ENCODE measurements at places on chromosomes 6 and 20.

DNA sequence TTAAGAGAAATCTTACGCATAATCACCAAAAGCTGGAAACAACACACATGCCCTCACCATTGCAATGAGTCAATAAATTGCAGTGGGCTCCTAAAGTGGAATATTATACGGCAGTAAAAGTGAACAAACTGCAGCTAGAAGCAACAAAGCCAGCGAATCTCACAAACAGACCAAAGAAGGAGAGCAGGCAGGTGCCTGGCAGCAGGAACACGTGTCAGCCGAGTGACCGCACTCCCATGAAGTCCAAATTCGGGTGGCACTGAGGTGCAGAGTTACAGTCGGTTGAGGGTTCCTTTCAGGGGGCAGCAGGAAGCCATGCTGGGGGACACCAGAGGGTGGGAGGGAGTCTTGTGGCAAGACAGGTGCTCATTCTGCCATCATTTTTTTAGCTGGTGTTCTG is 313.1 kb downstream of the TAF4 start:
- peaks cover 3% of the 10 kb centered on the region for H3K27me3 ChIP-seq
- no peak overlapping the region for H3K4me3 ChIP-seq
- DNase-seq, result no peak

DNA sequence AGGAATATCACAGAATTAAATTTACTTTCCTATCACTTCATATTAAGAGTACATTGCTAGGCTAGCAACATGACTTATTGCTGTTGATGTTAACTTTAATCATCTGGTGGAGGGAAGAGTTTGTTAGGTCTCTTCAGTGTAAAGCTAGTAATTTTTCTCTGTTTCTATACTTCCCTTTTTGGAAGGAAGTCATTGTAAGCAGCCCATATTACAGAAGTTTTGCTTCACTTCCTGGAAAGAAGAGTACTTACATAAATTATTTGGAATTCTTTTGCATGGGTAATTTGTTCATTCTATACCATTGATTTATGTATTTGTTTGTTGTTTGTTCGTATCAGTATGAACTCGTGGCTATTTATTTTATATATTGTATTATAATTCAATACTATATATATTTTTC is 405.2 kb downstream of the RFPL4B start:
- H3K27me3 ChIP-seq, result no peaks in the 10 kb centered on the region
- H3K27ac ChIP-seq, result no peak overlapping the region
- H3K4me1 ChIP-seq, result no peaks in the 10 kb centered on the region
- no peak for DNase-seq
- no peaks in the 10 kb centered on the region for H3K36me3 ChIP-seq

DNA sequence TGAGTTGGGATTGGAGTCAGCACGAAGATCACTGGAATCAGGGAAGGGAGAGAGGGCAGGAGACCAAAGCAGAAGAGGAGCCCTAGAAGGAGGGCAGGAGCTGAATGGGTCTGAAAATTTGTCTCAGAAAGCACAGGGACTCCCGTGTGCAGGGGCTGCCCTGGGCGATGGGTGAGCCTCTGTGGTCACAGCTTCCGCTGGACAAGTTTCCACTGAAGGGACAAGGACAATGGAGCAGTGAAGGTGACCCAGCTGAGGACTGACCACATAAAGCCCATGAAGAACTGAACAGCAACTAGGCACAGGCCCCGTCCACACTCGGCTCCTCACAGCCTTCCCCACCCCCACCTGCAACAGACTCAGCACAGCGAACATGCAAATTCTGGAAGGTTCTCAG is 3.5 kb downstream of the HLA-C start:
- peaks cover 29% of the 10 kb centered on the region for H3K36me3 ChIP-seq
- H3K27ac ChIP-seq, result no peak overlapping the region
- DNase-seq, result no peak
- no peak overlapping the region for H3K4me3 ChIP-seq

DNA sequence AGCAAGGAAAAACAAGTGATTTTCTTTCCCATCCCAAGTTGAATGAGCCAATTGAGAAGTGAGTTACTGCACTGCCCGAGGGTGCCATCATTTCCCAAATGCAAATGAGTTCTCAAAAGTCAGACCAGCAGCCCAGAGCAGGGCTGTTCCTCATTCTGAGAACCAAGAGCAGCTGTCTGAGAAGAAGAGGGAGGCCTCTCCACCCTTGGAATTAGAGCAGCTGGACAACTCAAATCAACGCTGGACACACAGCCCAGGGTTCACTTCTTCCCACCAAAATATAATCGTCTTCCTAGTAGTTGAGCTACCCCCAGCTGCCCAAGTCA is 4.6 kb upstream of the PREX1 start:
- DNase-seq, result peak; percentile 51
- no peak overlapping the region for H3K4me3 ChIP-seq
- H3K27ac ChIP-seq, result no peak overlapping the region
- no peaks in the 10 kb centered on the region for H3K36me3 ChIP-seq
- peaks cover 12% of the 10 kb centered on the region for H3K4me1 ChIP-seq

All from common myeloid progenitor, CD34-positive (primary cell).